Effector memory CD8-positive, alpha-beta T cell (primary cell): ENCODE measurements at places on chromosomes 12 and 14.

DNA sequence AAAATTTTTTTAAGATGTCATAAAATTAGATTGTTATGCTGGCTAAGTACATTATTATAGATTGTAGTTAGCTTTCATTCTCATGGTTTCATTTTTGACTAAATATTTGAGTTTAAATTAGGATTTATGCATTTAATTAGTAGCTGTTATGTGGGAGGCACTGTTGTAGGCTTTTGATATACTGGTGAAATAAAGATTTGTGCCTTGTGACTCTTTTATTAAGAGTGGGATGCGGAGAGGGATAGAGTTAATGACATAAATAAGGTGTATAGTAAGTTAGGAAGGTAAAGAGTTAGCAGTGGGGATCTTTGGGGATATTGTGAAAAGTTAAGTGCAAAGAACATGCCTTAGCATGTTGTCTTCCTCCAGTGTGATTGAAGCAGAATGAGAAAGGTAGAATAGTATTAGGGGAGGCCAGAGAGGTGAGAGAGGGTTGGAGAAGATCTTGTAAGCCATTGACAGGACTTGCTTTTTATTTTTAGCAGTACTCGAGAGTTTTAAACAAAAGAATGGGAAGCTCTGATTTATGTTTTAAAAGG, 8.8 kb downstream of the ARHGAP5 start:
- H3K27ac ChIP-seq = peak overlapping the region; percentile 6
- H3K36me3 ChIP-seq = peaks cover 3% of the 10 kb centered on the region
- peaks cover 3% of the 10 kb centered on the region for H3K27me3 ChIP-seq
- no peak for DNase-seq
- H3K4me1 ChIP-seq = peaks cover 9% of the 10 kb centered on the region

- no peaks in the 10 kb centered on the region for H3K36me3 ChIP-seq
- H3K27me3 ChIP-seq = peaks cover 8% of the 10 kb centered on the region
- H3K4me1 ChIP-seq = no peaks in the 10 kb centered on the region
- no peak overlapping the region for H3K27ac ChIP-seq
- no peak for DNase-seq
- no peak overlapping the region for H3K4me3 ChIP-seq
Observed at GRCh38 chr14:60317609-60318008, 68.6 kb downstream of the PPM1A start.

- H3K36me3 ChIP-seq = peaks cover 11% of the 10 kb centered on the region
- no peak overlapping the region for H3K4me3 ChIP-seq
Observed at GRCh38 chr14:57291692-57292647, 23.2 kb downstream of the AP5M1 start.

DNA sequence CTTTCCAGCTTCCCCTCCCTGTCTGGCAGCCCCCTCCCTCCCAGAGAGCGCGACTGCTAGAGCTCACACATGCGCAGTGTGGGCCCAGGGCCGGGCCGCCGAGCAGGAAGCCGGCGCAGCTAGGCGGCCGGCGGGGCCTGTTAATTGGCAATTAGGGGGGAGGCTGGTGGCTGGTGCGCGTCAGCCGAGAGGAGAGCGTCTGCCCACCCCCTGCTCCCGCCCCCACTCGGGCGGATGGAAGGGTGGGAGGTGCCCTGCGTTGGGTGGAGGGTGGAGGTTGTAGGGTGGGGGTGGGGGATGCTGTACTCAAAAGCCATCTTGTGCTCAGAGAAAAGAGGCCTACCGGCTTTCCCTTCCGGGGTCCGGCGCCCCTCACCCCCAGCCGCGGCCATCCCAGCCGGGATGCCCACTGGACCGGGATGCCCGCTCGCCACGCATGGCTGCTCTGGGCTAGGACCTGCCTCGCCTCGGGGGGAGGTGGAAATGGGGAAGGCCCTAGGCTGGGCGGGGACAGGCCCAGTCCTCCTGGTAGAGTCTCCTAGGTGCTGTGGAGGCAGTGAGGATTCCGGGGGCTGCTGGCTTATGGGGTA, 9.2 kb downstream of the HOXC8 start:
- H3K27me3 ChIP-seq = peaks cover 30% of the 10 kb centered on the region
- H3K4me3 ChIP-seq = peak overlapping the region; percentile 87
- peak overlapping the region; percentile 77 for H3K27ac ChIP-seq
- peak; percentile 73 for DNase-seq
- peaks cover 23% of the 10 kb centered on the region for H3K4me1 ChIP-seq

DNA sequence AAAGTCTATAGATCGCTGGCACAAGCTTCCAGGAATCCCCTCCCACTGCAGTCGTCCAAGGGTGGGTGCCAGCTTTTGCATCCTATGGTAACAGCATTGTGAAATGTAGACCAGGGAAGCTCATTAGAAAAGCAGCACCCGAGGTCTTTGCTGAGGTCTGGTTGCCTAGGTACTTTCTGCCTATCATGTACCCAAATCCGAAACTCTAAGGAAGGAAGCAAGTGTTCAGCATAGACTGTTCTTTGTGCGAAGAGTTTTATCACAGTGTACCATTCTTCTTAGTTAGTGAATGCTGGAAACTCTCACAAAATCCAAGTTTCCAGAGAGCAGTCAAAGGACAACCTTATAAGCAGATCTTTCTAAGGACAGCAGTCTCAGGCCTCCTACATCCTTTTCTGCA, 1532.7 kb upstream of the TMEM132C start:
- no peaks in the 10 kb centered on the region for H3K4me1 ChIP-seq
- H3K4me3 ChIP-seq = no peak overlapping the region

- peaks cover 23% of the 10 kb centered on the region for H3K36me3 ChIP-seq
- H3K4me1 ChIP-seq = peaks cover 39% of the 10 kb centered on the region
- H3K27ac ChIP-seq = peak overlapping the region; percentile 97
- no peak for DNase-seq
Observed at GRCh38 chr14:89432226-89432625, 15.2 kb upstream of the FOXN3 start.

DNA sequence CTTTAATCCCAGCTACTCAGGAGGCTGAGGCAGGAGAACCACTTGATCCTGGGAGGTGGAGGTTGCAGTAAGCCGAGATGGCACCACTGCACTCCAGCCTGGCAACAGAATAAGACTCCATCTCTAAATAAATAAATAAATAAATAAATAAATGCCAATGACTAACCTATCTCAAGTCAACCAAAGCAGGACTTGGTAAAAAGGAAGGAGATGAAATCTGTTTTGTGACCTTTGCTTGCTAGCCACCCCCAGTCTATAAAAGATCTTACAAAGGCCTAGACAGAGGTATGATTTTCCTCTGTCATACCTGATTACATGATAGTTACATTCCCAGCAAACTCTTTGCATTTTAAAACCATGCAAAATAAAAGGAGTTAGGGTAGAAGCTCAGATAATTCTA, 13.5 kb upstream of the METTL17 start:
- peaks cover 5% of the 10 kb centered on the region for H3K4me1 ChIP-seq
- peaks cover 25% of the 10 kb centered on the region for H3K27me3 ChIP-seq
- DNase-seq = no peak
- H3K36me3 ChIP-seq = peaks cover 1% of the 10 kb centered on the region
- H3K4me3 ChIP-seq = no peak overlapping the region

GRCh38 chr12:10190558-10191388, 11.9 kb downstream of the TMEM52B start:
- no peaks in the 10 kb centered on the region for H3K36me3 ChIP-seq
- H3K27me3 ChIP-seq = peaks cover 13% of the 10 kb centered on the region
- no peak overlapping the region for H3K27ac ChIP-seq
- DNase-seq = peak; percentile 53
- H3K4me3 ChIP-seq = no peak overlapping the region

DNA sequence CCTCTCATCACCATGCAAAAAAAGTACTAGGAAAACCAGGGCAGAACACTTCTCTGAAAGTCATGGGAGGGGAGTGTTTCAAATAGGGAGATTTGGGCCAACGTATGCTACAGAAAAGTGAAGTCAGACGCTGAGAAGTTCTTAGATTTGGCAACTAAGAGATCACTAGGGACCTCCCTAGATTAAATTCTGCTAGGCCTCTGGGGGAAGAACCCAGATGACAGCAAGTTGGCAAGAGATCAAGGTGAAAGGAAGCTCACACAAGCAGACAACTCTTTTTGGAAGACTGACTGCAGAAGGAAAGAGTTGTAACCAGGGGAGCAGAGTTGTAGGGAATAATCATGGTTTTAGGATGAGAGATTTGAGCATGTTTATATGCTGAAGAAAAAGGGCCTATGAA, 20.7 kb downstream of the IQSEC3 start:
- H3K27me3 ChIP-seq = peaks cover 28% of the 10 kb centered on the region
- no peak overlapping the region for H3K4me3 ChIP-seq
- no peak overlapping the region for H3K27ac ChIP-seq
- no peaks in the 10 kb centered on the region for H3K4me1 ChIP-seq
- no peaks in the 10 kb centered on the region for H3K36me3 ChIP-seq

GRCh38 chr14:105195051-105195450, 13.9 kb upstream of the NUDT14 start:
- DNase-seq = no peak
- H3K4me3 ChIP-seq = no peak overlapping the region
- peaks cover 13% of the 10 kb centered on the region for H3K4me1 ChIP-seq
- peaks cover 10% of the 10 kb centered on the region for H3K36me3 ChIP-seq
